ENCODE measurements at places on chromosomes 1 and 21.

- no peak for DNase-seq
Observed at GRCh38 chr1:175422156-175422555, 229.6 kb upstream of the KIAA0040 start.

- DNase-seq: no peak
Observed at GRCh38 chr1:207414606-207415108, 39.5 kb upstream of the CR2 start.

GRCh38 chr1:166377896-166378295 is 211.1 kb upstream of the FAM78B start:
- DNase-seq: no peak

GRCh38 chr1:116131866-116132605 is 20.8 kb downstream of the MAB21L3 start:
- no peak for DNase-seq

DNA sequence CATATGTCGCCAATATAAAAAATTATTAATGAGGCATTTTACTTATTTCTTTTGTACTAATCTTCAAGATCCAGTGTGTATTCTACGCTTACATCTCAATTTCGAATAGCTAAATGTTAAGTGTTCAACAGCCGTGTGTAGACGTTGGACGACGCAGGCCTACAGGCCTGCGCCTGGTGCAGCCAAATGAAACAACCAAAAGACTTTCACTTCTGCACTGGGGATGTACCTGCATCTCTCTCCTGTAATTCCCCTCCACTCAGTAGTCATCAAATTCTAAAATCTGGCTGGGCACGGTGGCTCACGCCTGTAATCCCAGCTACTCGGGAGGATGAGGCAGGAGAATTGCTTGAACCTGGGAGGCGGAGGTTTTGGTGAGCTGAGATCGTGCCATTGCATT is 76.8 kb upstream of the HNRNPU start:
- no peak for DNase-seq

DNA sequence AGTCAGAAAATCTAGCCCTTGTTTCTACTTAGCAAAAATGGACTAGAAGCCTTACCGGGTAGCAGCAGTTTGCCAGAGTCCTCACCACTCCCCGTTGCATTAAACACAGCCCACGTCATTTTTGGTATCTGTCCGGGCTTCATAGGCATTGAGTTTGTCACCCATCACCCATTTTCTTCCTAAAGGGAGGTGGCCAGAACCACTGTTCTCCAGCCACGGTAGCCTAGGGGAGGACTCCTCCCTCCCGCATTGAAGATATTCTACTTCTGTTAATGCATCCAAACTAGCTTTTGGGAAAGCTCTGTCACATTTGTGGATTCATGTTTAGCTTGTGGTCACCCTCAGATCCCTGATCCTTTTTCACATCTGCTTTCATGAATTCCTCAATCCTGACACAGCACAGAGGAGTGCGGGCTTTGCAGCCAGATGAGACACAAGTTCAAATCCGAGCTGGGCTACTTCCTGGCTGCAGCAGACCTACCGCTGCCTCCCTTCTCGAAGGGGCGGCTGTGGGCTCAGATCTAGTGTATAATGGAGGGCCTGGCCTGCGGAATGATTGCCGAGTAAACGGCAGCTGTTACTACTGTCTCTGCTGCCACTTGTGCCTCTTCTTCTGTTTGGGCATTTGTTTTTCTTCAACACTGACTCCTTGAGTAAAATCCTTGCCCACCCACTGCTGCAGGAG is 63.2 kb upstream of the EFHD2 start:
- DNase-seq: no peak

Data from cardiac fibroblast (primary cell).